ENCODE measurements at places on chromosomes 13 and 19.

GRCh38 chr13:69755101-69755500, 352.5 kb upstream of the ATXN8OS start:
- DNase-seq: no peak

- DNase-seq: no peak
Measured at GRCh38 chr19:3513229-3514140, 7.4 kb downstream of the FZR1 start.

GRCh38 chr13:53160211-53160610, 131.6 kb downstream of the OLFM4 start:
- DNase-seq: no peak

- no peak for DNase-seq
Measured at GRCh38 chr13:111577956-111578605, 257.6 kb downstream of the TEX29 start.

DNA sequence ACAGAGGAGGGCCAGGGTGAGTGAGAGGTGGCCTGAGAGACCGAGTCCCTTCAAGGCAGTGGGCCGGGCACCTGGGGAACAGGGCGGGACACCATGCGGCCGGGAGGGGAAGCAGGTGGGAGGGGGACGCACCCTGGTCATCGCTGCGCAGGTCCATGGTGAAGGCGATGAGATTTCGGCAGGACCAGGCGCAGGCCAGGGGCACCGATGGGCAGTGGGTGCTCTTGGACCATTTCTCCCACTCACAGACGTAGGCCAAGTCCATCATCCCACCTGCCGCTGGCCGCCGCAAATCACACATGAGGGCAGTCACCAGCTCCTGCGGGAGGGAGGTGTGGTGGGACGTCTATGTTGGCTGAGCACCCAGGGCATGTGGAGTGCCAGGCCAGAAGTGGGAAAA, 2.2 kb downstream of the MED16 start:
- DNase-seq: no peak

- DNase-seq: peak; percentile 36
Measured at GRCh38 chr13:110444226-110444653, 117.3 kb downstream of the RAB20 start.

DNA sequence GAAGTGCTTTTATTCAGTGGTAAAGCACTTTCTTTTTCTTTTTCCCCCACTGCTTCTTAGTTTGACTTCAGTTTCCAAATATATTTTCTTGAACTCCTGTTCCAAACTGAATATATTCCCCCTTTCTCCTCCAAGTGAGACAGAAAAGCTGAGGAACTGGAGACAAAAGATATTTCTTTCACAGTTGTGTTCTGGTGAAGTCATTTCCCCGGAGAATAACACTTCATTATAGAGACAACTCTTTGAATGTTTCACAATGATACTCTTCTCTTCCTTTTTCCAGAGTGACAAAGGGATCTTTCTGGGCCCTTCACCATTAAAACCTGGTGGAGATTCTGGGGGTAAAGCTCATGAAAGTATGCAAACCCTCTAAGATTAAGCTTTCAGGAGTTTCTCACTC, 860.8 kb upstream of the SLITRK5 start:
- DNase-seq: no peak

DNA sequence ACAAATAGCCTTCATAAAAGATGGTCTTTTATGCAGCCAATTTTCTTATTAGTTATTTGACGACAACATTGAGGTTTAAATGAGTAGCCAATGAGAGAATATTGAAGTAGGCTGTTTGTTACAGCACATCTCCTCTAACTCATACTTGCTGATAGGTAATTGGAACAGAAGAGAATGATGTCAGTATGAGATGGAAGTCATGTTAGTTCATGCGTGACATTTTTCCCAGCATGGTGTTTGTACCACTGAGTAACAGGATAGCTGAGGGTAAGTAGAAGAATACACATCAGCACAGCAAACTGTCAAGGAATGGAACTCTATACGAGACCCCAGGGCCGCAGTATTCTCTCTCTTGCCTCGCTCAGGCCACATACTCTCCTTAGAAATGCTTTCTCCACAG, 37.2 kb downstream of the COL4A2 start:
- no peak for DNase-seq

DNA sequence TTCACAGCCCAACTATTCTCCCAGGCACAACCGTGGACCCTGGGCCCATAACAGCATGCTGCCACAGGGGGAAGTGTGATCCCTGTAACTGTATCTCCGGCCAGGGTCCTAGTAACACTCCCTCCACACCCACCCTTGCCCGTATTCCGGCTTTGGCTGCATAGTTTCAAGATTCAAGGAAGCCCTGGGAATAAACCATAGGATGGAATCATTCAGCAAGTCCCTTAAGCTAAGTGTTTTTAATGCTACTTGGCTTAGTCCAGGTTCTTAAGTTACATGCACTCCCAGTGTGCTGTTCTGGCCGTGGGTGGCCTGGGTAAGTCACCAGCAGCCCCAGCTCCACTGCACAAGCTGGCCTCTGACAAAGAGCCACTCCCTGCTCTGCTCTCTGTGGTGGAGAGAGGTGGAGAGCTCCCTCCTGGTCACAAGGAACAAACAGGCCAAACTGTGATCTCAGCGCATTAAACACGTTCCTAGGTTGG, 532.4 kb upstream of the SGCG start:
- no peak for DNase-seq

DNA sequence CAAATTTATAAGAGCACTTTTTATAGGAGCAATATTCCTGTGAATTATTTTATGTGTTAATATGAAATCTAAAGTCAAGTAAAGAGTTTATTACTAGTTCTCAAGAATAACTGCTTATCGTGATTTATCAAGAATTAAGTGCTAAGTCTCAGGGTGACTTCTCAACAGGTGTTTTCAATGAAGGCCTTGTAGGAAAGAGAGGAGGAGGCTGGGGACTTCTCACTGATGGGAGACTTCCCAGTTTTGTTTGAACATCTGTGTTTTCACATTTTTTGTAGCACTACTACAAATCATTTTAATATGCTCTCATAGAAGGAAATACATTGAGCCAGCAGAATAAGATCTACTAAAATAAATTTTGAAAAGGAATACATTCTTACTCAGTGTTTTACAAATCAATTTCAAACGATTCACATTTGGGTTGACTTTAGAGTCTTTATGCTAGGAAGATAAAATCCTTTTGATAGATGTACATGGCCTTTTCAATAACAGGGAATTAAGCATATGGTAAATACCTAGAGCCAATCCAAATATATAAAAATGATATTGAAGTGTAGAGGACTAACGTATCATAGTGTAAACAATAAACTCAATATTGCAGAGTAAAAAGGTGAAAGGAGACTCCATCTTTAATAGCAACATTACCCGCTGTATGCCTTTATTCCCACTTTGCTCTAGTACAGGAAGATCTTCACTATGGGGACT, 6.8 kb downstream of the PCDH17 start:
- DNase-seq: no peak

Measured in uterus (tissue), 4 donors.